NCI-H460 (cell line): ENCODE measurements at places on chromosomes 11 and 22. TPM values are rescaled to one million over a fixed set of nuclear protein-coding genes. Genes with fewer than 3 reads are reported as not detected.

ATF4 gene
- 816 and 819 TPM in 2 replicates for total RNA-seq

DNA sequence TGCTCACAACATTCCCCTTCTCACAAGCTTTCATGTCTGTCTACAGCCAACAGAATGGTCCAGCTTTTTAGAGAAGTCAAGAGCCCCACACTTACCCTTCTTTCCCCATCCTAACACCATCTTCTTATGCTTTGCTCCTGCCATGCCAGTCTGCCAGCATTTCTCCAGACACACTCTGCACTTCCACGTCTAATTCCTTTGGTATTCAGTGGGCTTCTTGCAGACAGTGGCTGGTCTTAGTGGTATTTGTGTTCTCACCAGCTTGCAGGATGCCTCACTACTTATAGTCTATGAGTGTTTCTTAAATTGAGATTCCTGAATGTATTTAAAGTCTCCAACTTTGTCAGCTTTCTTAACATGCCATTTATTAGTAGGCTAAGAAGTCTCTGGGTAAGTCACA is 154.4 kb downstream of the BBOX1 start:
- DNase-seq: no peak

DNA sequence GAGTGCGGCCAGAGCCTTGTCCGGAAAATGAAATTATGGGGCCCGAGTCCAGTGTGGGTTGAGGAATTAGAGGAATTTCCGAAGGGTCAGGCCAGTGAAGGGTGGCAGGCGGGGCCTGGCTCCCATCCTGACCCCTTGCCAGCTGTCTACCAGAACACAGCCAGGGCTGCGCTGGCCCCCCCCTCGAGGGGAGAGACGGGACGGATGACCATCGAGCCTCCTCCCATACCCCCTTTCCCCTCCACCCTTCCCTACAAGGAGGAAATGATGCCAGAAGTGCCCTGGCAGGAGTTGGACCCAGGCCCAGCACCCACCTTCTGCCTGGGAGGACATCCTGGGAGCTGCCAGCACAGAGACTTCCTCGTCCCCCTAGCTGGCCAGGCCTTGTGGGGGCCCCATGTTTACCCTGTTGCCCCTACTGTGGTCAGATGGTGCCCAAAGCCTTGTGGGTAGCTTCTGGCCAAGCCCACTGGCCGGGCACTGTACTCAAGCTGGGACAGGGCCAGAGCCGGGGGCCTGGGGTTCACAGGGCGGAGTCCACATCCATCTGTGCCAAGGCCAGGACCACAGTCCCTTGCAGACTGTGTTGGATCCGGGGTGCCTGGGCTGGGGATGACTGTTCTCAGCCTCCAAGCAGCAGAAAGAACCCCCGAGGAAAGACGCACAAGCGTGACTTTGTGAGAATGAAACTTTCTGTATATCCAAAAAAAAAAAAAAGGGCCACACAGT is 20.8 kb downstream of the ARVCF start:
- no peak for DNase-seq

DNA sequence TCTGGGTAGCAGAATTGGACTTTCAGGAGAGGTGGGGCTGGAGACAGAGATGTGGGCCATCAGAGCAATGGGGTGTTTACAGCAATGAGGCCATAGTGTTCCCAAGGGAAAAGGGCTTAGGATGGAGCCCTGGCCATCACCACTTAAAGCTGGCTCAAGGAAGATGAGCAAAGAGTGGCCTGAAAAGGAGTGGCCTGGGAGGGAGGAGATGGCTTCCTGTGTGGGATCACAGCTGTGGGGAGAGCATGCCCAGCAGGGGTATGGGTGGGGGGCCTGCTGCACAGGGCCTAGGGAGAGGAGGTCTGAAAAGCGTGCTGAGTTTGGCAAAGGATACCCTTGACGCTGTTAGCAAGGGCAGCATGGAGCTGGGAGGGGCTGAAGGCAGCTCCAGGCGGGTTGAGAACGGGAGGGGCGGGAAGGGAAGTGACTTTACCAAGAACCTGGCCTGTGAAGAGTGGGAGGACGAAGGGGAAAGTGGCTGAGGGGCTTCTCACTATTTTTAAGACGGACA is 13.9 kb downstream of the LRRC32 start:
- no peak for DNase-seq
